Activated CD8-positive, alpha-beta memory T cell treated with anti-CD3 and anti-CD28 coated beads for 1 hour (primary cell): ENCODE measurements at places on chromosomes 6 and 20.

DNA sequence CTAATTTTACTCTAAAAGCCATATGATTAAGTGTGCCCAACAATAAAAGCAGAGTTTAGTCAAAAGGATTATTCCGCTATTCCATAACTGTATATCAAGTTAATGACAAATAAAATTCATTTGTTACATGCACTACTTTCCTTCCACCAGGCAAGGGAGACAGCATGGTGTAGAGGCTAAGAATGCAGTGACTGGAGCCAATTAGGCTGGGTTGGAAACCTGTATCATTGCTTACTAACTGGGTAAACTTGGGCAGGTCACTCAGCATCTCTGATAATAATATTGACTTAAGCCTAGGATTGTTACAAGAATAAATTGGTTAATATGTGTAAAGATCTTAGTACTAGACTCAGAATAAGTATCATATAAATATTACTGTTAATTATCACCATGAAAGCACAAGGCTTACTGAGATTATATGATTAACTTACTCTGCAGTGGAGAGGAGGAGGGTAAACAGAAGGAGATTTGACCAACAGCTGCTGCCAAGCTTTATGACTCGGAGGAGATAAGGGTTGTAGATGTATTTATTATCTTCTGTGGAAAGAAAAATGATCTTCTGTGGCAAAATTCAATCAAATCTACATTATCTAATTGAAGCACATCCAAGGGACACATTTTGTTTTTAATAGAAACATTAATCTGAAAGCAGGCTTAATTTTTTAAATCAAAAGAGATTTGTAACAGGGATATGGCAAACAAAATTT lies 1459.9 kb downstream of the GRIK2 start:
- no peak for DNase-seq

- DNase-seq = no peak
Observed at GRCh38 chr6:154865291-154865690, 129.8 kb upstream of the TIAM2 start.

DNA sequence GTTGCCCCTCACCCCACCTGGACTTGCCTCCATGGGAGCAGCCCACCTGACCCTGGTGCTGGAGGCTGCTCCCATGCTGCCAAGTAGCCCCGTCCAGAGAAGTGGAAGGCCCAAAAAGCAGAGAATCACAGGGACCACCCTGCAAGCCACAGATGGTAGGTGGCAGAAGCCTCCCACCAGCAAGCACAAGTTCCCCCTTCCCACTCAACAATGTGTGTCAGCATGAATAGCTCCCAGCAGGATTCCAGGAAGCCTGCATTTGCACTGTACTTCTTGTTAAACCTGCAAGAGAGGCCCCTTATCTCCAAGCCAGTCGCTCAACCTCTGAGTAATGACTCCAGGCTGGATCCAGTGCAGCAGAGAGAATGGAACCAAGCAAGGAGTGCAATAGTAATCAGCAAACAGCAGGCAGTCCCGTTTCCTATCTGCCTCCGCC lies 180.8 kb upstream of the CST7 start:
- DNase-seq = no peak

DNA sequence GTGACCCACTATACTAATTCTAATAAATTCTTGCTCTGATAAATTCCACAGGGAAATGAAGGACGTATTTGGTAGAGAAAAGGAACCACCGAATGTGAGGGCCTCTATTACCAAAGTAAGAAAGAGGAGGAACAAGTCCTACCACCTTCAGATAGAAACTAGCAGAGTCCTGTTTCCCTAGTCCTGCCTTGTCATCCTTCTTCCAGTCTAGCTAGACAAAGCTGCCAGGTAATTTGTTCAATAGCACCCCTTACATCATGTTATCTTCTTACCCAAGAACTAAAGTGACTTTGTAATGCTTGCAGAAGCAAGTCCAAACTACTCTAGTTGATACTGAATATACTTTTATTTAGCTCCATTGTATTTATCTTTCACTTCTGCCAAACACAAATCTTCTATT lies 29.3 kb upstream of the FAM83B start:
- no peak for DNase-seq

GRCh38 chr6:18242062-18242851 lies 22.1 kb downstream of the DEK start:
- DNase-seq = no peak

GRCh38 chr6:116102873-116103272 lies 2.2 kb downstream of the NT5DC1 start:
- DNase-seq = no peak

GRCh38 chr6:44021589-44022295 lies 105.5 kb downstream of the MRPL14 start:
- DNase-seq = no peak

DNA sequence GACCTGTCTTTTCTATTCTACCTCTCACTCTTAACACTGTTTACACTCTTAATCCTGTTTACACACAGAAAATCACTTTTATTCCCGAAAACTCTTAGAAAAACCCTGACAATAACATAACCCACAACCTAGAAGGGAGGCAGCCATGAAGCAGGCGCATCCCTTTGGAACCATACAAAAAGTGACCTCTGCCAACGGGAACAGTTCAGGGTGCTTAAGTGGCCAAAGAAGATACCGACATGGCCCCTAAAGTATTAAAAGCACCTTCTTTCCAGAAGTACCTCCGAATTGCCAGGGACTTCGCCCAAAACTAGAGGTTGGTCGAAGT lies 490 bp downstream of the MMUT start:
- no peak for DNase-seq

DNA sequence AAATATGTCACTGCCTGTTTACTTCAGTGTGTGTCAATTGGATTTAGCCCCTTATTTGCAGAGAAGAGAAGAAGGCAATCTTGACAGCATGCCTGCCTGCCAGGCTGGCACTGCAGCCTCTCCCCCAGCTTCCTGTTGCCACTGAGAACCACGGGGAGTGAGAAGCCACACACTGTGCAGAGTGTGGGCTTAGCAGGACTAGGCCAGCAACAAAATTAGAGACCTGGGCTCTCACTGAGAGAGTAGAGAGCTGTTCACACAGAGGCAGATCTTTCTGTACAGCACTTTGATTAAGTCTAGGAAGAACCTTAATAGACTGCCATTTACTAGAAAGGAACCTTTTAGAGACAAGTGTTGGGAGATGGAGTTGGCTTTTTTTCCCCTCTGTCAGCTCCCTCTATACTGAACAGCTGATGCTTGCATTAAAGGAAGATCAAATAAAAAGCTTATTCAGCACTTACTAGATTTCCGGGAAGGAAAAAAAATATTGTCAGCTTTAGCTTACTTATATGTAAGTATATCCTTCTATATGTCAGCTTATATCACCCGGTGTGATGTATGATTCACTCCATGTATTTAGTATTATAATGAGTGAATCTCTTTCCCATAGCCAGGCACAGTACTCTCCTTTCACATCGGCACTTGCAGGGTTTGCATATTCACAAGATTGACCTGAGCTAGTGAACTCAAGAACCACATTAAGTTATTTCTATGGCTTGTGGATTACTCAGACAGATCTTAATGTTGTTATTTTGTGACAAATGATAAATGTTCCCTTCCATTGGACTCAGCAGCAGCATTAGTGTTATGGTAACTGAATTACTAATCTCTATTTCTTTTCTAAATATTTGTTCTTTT lies 851.0 kb upstream of the EPHA7 start:
- DNase-seq = no peak

DNA sequence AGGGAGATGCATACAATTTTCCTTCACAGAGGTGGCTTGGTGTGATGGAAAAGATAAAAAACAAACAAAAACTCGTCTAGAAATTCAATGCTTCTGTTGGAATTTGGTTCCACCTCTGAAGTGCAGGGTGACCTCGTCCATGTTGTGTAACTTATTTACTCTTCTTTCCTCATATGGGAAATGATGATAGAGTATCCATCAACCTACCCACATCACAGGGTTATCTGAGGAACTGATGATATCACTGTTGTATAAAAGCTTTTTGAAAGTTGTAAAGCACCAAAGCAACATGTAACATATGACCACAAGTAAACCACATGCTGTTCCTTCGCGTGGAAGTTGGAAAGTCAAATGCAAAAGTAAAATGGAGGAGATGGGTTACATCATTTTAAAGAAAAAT lies 212.0 kb upstream of the SGK1 start:
- DNase-seq = no peak

DNA sequence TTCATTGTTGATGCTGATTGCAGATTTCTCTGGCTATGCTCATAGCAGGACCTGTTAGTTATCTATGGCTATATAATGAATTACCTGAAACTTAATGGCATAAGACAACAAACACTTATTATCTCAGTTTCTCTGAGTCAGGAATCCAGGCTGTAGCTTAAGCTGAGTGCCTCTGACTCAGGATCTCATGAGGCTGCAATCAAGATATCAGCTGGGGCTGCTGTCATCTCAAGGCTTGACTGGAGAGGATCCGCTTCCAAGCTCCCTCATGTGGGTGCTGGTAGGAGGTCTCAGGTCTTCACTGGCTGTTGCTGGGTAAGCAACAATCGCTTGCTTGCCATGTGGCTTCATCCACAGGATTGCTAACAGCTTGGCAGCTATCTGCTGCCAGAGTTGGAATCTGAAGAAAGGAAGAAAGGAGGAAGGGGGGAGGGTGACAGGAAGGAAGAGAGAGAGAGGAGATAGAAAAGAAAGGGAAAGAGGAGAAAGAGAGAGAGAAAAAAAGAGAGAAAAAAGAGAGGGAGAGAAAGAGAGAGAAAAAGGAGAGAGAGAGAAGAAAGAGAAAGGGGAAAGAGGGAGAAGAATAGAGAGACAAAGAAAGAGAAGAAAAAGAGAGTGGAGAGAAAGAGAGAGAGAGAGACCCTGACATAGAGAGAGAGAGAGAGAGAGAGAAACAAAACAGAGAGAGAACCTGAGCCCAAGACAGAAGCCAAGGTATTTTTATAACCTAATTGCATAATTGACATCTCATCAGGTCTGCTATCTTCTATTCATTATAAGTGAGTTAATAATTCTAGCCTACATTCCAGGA lies 579.0 kb upstream of the BTBD3 start:
- no peak for DNase-seq

- no peak for DNase-seq
Observed at GRCh38 chr20:51354191-51354768, 188.2 kb downstream of the NFATC2 start.

GRCh38 chr6:4299476-4299875 lies 164.1 kb upstream of the ECI2 start:
- no peak for DNase-seq

DNA sequence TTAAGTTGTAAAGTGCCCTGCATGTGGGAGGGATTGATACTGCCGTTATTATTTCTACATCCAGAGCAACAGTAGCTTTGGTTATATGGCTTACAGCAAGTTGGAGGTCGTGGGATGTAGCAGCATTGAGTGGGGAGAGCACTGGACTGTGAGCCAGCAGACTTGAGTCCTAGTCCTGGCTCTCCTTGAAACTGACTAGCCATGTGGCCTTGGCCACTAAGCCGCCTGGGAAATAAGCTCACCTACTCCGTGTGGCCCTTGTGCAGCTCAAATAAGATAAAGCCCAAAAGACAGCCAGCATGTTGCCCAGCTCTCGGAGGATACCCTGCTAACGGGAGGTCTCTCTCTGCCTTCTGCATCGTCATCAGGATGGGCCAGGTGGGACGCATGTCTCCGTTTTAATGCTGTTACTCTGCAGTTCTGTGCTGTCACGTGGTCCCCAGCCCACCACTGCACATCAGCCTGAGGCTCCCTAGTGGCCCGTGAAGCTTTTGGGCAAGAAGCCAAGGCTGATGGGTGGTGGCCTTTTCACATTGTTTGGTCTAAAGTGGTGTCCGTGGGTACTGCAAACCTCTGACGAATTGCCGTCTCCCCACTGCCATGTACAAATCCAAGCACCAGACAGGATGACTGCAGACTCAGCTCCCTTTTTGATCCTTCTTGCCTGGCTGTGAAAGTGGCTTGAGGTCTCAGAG lies 7.9 kb downstream of the EPB41L1 start:
- DNase-seq = no peak

DNA sequence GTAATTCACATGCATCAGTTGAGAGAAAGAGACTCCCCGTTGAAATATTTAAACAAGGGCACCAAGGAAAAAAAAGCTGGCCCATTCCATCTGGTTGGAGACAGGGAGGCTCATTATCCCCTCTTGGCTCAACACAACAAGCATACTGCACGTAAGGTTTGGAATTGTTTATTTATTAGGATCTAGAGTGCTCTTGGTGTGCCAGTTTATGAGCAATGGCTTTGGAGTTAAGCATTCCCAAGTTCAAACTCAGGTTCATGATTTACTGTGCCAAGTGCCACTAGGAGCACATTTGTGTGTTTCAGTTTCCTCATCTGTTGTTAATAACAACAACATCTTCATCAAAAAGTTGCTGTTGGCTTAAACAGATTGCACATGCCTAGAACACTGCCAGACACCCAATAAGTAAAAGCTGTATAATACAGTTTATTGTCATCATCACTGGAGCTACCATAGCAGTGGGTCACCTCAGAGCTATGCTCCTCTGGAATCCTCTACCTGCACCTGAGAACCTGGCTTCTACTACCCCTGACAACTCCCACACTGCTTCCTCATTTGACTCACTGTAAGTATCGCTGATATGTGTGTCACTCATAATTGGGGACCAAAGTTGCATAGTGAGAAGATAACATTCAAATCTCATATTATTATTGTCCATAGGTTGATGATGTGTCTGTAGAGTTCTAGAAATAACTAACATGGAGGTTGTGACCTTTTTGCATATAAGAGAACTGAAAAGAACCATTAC lies 5.4 kb downstream of the SLC17A3 start:
- no peak for DNase-seq

- DNase-seq = no peak
Observed at GRCh38 chr6:18330548-18331081, 56.5 kb upstream of the RNF144B start.

DNA sequence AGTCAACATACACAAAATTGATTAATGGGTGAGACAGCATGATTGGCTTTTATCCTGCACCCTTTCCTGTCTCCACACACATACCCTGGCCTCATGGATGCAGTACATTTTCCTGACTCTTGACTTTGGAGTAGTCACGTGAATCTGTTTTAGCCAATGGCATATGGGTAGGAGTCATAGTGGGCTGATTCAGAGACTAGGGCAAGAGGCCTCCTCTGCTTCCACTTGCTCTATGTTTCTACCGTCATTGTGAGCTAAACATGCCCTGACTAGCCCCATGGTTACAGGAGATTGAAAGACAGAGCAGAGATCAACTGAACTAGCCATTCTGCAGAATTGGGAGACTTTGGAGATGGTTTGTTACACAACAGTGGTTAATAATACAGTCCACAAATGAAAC lies 850.0 kb downstream of the DHX35 start:
- DNase-seq = no peak

DNA sequence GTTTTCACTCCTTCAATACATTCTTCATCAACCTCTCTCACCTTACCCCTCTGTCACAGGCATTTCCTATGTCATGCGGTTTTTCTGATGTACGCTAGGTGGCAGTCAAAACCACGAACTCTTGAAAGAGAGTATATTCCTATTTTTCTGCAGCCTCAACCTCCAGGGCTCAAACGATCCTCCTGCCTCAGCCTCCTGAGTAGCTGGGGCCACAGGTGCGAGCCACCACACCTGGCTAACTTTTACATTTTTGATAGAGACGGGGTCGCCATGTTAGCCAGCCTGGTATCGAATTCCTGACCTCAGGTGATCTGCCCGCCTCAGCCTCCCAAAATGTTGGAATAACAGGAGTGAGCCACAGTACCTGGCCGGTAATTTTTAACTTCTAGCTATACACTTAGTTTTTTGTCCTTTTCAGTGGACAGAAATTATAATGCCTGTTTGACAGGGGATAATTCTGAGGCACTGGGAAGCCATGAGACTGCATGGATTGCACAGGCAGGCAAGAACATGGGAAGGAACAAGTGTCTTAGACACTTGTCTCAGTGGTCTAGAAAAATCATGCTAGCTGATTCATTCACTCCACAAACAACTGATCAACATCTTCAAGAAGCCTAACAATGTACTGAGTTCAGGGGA lies 22.5 kb upstream of the HFE start:
- no peak for DNase-seq

GRCh38 chr6:41171908-41172307 lies 9.0 kb upstream of the TREM2 start:
- DNase-seq = no peak
